ENCODE measurements at places on chromosomes 7 and 10.

DNA sequence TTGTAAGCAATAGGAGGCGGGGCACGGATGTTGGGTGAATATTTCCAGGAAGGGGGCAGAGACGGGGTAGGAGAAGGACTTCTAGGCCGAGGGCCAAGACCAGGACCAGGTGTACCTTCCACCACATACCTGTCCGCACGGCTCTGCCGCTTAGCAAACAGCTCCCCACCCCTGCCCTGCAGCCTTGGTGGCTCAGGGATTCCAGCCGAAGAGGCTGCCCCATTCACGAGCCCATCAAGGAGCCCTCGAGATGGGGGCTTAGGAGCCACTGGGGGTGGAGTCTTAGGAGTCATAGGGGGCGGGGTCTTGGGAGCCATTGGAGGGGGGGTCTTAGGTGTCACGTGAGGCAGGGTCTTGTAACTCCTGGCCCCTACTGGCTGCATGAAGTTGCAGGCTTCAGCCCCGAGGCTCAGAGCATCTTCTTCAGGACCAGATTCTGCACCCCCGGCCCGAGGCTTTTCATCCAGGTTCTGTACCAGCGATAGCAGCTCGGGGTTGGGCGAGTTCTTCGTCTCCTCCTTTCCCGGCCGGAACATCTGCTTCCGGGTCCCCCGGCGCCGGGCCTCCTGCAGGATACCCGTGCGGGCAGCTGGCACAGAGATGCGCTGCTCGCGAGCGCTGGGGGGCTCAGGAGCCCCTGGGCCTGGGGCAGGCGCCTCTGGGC is 6.1 kb upstream of the MYOZ1 start:
- H3K27ac ChIP-seq = no peak overlapping the region
- no peaks in the 10 kb centered on the region for H3K36me3 ChIP-seq
- DNase-seq = peak; percentile 90
- H3K4me3 ChIP-seq = peak overlapping the region; percentile 69
- no peaks in the 10 kb centered on the region for H3K27me3 ChIP-seq

DNA sequence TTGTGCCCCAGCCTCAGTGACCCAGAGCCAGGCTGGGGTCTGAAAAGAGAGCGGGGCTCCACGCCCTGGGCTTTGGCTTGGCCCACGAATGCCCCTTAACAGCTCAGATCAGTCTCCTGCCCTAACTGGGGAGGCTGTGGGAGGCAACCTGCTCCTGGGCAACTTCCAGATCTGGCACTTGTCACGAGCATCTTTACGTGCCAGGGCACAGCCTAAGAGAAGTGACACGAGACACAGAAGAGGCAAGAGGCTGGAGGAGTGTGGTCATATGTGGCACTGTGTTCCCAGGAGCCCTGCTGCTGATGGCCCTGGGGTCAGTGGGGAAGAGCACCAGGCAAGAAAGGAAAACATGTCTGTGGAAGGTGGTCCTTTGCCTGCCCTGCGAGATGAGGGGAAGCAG is 97.8 kb upstream of the BTBD16 start:
- no peaks in the 10 kb centered on the region for H3K36me3 ChIP-seq
- H3K27ac ChIP-seq = no peak overlapping the region
- H3K4me3 ChIP-seq = no peak overlapping the region
- peaks cover 7% of the 10 kb centered on the region for H3K4me1 ChIP-seq

DNA sequence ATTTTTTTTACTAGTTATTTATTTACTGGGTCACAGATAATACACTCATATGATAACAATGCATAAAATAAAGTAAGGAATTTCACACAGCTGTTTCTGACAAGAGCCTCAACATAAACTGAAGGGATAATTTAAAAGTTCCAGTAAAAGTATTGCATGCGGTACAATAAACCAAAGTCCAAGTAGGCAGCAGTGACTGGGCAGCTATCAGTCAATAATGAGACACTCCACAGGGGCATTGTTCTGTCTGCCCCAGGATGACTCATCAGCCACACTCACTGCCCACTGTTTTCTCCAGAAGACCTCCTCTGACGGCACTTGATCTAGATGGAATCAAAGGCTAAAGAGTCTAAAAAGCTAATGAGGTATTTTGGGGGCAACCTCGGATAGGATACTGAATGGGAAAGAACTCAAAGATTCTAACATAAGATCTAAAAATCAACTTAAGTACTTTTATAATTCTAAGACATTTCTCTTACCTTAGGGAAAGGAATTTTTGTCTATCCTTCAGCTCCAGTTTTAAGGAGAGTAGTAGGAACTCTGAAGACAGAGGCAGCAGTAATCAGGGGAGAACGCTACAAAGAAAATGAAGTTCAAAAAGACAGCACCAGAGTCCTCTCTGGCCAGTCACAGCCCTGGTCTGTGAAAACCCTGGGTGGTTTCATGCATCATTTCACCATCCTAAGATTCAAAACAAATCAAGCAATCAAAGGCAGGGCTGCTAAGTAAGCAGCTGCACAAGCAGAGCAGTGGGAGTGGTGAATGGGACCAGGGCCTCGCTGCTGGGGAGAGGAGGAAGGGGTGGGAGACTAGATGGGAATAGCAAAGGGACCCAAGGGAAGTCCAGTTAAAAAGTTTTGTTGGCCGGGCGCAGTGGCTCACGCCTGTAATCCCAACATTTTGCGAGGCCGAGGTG is 175.1 kb downstream of the AVL9 start:
- no peaks in the 10 kb centered on the region for H3K27me3 ChIP-seq
- no peak overlapping the region for H3K4me3 ChIP-seq
- no peak for DNase-seq
- no peaks in the 10 kb centered on the region for H3K4me1 ChIP-seq

DNA sequence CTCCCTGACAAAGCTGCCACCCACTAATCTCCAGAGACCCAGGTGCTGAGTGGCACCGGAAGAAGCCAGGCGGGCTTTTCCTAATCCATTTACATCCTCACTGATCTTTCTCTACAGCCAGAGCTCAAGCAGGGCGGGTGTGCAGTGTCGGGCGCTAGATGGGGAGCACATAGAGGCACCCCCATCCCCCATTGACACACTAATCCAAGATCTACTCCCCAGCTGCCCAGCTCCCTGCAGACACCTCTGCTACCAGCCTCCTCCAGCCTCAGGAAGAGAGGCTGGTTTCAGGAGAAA is 22.2 kb downstream of the FRMPD2 start:
- peak overlapping the region; percentile 16 for H3K27ac ChIP-seq
- H3K36me3 ChIP-seq = no peaks in the 10 kb centered on the region
- no peaks in the 10 kb centered on the region for H3K27me3 ChIP-seq
- no peak for DNase-seq

- H3K36me3 ChIP-seq = no peaks in the 10 kb centered on the region
- no peak for DNase-seq
- H3K27me3 ChIP-seq = no peaks in the 10 kb centered on the region
- H3K27ac ChIP-seq = no peak overlapping the region
- no peaks in the 10 kb centered on the region for H3K4me1 ChIP-seq
Measured at GRCh38 chr7:118452128-118452527, 227.6 kb downstream of the ANKRD7 start.

GRCh38 chr7:28484606-28484935 is 72.3 kb downstream of the CREB5 start:
- H3K4me3 ChIP-seq = no peak overlapping the region
- no peaks in the 10 kb centered on the region for H3K4me1 ChIP-seq
- H3K27me3 ChIP-seq = no peaks in the 10 kb centered on the region
- H3K36me3 ChIP-seq = no peaks in the 10 kb centered on the region
- no peak for DNase-seq
- H3K27ac ChIP-seq = no peak overlapping the region

GRCh38 chr7:35975851-35976454 is 175.1 kb downstream of the SEPTIN7 start:
- H3K27ac ChIP-seq = no peak overlapping the region
- H3K27me3 ChIP-seq = no peaks in the 10 kb centered on the region
- H3K4me3 ChIP-seq = no peak overlapping the region
- H3K4me1 ChIP-seq = no peaks in the 10 kb centered on the region

GRCh38 chr10:119700321-119700954 is 25.4 kb upstream of the INPP5F start:
- no peak overlapping the region for H3K4me3 ChIP-seq
- DNase-seq = no peak
- H3K36me3 ChIP-seq = no peaks in the 10 kb centered on the region
- H3K27me3 ChIP-seq = no peaks in the 10 kb centered on the region

DNA sequence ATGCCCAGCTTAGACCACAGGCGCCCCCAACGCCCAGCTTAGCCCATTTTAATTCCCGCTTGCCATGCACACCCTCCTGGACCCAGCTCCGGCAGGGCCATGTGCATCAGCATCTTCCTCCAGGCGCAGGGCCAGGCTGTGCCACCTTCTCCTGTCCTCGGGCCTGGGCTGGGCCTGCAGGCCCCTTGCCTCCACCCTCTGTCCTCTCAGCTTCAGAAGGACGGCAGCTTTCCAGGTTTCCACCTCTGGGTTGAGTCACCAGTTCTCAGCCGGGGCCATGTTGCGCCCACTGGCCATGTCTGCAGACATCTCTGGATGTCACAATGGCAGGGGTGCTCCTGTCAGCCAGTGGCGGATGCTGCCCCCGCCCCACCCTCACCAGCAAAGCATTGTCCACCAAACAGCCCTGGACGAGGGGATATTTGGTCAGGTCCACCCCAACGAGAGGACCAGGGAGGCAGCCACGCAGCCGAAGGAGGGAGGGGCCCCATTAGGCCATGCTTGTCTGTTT is 59.1 kb upstream of the NKX6-2 start:
- H3K36me3 ChIP-seq = no peaks in the 10 kb centered on the region
- H3K4me3 ChIP-seq = no peak overlapping the region
- DNase-seq = peak; percentile 48
- no peaks in the 10 kb centered on the region for H3K27me3 ChIP-seq
- H3K4me1 ChIP-seq = no peaks in the 10 kb centered on the region
- no peak overlapping the region for H3K27ac ChIP-seq

- no peaks in the 10 kb centered on the region for H3K27me3 ChIP-seq
- DNase-seq = no peak
- H3K4me1 ChIP-seq = no peaks in the 10 kb centered on the region
- H3K27ac ChIP-seq = no peak overlapping the region
Measured at GRCh38 chr7:14899030-14899429, 3.5 kb downstream of the DGKB start.

- H3K36me3 ChIP-seq = no peaks in the 10 kb centered on the region
- peak; percentile 46 for DNase-seq
Measured at GRCh38 chr7:98626460-98627412, 9.7 kb downstream of the NPTX2 start.

DNA sequence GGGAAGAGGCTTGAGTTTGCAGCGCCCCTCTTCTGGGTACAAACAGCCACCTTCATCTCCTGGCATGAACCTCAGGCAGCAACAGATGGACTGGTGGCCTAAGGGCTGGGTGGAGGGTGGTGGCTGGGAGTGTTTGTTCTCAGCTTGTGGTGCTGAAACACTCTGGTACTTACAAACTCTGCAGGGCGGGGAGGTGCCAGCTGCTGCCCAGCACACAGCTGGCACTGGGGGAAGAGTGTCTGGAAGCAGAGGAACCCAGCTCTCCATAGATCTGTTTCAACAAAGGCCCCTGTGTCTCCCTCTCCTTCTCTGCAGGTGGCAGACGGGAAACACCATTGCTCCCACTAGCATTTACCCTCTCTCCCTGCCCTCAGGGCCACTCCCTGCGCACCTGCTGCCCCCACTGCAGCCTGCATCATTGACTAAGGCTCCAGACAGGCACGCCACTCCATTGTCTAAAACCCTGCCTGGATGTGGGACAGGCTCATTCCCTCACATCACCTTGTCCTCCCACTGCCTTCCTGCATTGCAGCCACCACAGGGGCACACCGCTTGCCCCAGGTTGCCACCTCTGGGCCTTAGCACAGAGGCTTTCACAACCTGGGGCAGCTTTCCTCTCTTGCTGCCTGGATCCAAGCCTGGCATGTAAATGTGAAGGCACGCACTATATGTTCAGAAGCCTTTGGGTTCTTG is 6.5 kb downstream of the ARHGAP22 start:
- no peak for DNase-seq
- H3K4me1 ChIP-seq = no peaks in the 10 kb centered on the region
- H3K36me3 ChIP-seq = no peaks in the 10 kb centered on the region
- no peaks in the 10 kb centered on the region for H3K27me3 ChIP-seq
- H3K4me3 ChIP-seq = no peak overlapping the region

GRCh38 chr10:103495321-103495720 is 1.8 kb downstream of the NEURL1 start:
- H3K36me3 ChIP-seq = no peaks in the 10 kb centered on the region
- H3K27me3 ChIP-seq = peaks cover 2% of the 10 kb centered on the region
- no peak overlapping the region for H3K4me3 ChIP-seq
- H3K27ac ChIP-seq = no peak overlapping the region
- peaks cover 2% of the 10 kb centered on the region for H3K4me1 ChIP-seq

DNA sequence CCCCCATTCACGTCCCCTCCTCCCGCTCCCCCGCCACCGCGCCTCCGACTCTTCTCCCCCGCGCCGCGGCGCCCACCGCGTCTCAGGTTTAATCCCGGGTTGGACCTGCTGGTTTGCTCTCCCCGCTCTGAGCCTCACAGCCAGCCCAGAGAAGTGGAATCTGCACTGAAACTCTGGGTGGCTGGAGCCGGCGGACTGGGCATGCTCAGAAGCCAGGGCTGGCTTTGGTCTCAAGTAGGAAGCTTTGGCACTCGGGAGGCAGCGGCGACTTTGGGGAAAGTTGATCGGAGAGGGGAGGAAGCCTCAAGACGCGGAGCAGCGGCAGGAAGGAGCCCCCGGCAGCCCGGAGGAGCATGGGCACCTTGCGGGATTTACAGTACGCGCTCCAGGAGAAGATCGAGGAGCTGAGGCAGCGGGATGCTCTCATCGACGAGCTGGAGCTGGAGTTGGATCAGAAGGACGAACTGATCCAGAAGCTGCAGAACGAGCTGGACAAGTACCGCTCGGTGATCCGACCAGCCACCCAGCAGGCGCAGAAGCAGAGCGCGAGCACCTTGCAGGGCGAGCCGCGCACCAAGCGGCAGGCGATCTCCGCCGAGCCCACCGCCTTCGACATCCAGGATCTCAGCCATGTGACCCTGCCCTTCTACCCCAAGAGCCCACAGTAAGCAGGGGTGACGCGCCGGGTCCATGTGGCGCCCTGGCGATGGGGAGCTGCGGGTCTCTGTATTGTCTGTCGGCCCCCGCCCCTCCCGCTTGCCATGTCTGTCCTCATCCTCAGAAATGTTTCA is at the start of gene PRKG1:
PRKG1 (plus strand) TSS at position 250 of the 791 bp plus-strand sequence.
- DNase-seq = peak; percentile 88
- H3K27me3 ChIP-seq = no peaks in the 10 kb centered on the region
- H3K27ac ChIP-seq = peak within 1 kb of the TSS; percentile 73
- no peaks in the 10 kb centered on the region for H3K36me3 ChIP-seq
- peak within 1 kb of the TSS; percentile 86 for H3K4me3 ChIP-seq

DNA sequence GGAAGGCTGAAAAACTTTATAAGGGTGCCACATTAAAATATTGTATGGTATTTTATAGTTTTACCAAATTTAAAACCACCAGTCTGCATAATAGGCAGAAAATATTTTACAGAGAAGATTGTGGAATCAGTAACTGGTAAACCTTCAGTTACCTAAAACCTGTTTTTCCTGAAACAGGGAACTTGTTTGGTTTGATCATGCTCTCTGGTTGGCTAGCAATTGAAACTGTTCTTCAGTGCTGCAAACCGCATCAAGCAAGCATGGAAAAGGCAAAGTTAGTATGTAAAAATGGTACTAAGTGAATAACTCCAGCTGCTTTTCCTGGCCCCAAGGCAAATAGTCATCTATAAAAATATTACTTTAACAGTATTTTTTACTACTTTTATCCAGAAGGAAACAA is 316.9 kb upstream of the LRRN3 start:
- H3K4me1 ChIP-seq = peaks cover 2% of the 10 kb centered on the region
- H3K27me3 ChIP-seq = no peaks in the 10 kb centered on the region
- H3K27ac ChIP-seq = no peak overlapping the region
- no peaks in the 10 kb centered on the region for H3K36me3 ChIP-seq
- DNase-seq = peak; percentile 73

GRCh38 chr7:70005891-70006260 is 407.6 kb downstream of the AUTS2 start:
- DNase-seq = no peak
- H3K27me3 ChIP-seq = no peaks in the 10 kb centered on the region
- no peak overlapping the region for H3K27ac ChIP-seq
- H3K4me3 ChIP-seq = no peak overlapping the region
- no peaks in the 10 kb centered on the region for H3K36me3 ChIP-seq
